ENCODE measurements at places on chromosomes 4 and X. TPM values are rescaled to one million over a fixed set of nuclear protein-coding genes. Genes with fewer than 3 reads are reported as not detected.

The ADGRG2 gene
- 0.24 TPM for polyA plus RNA-seq

The GPR82 gene
- 0.31 TPM for polyA plus RNA-seq

The HTRA3 gene
- 9.5 TPM for polyA plus RNA-seq

The HSFX2 gene
- polyA plus RNA-seq = 0.61 TPM

The RS1 gene
- 3.5 TPM for polyA plus RNA-seq

The AMBN gene
- not detected for polyA plus RNA-seq

The ARSJ gene
- polyA plus RNA-seq = 2.3 TPM

The NLGN3 gene
- polyA plus RNA-seq = 0.20 TPM

The PLAC8 gene
- polyA plus RNA-seq = 115 TPM

The PAGE2 gene
- not detected for polyA plus RNA-seq

The ZNF674 gene
- 1.6 TPM for polyA plus RNA-seq

The SPOCK3 gene
- 0.24 TPM for polyA plus RNA-seq

The CORIN gene
- 1.2 TPM for polyA plus RNA-seq

The EVC gene
- polyA plus RNA-seq = 2.9 TPM

The TLR3 gene
- 3.2 TPM for polyA plus RNA-seq

The SLC9B1 gene
- polyA plus RNA-seq = 0.12 TPM

The SULT1B1 gene
- 1.0 TPM for polyA plus RNA-seq
